ENCODE measurements at places on chromosomes 4 and X.

GRCh38 chr4:158857951-158858350 lies 89.1 kb downstream of the FNIP2 start:
- no peak for DNase-seq

- no peak for DNase-seq
Observed at GRCh38 chr4:87527431-87528220, 1.6 kb downstream of the SPARCL1 start.

DNA sequence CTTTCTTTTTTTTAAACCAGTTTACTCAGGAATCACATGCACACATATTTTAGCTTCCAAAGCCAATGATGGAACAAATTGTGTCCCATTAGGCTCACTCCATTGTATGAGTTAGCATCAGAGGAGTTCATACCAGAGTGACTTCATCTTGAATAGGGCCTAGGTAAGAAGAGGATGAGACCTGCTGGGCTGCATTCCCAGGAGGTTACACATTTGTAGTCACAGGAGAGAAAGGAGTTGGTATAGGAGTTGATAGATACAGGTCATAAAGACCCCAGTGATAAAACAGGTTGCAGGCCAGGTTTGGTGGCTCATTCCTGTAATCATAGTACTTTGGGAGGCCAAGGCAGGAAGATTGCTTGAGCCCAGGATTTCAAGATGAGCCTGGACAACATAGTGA lies 9.3 kb downstream of the PDGFRA start:
- DNase-seq, result no peak

DNA sequence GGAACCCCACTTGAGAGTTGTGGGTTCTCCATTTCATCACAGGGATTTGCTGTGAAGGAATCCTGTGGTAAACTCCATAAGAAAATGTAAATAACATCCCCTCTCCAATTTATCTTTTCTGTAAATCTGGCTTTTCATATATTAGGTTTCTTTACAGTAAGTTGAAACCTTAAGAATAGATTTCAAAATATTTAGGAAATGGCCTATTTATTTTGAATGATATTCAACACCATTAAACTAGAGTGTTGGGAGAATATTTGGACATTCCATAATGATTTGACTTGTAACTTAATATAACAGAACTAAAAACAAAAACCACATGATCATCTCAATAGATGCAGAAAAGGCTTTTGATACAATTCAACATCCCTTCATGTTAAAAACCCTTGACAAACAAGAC lies 197.3 kb upstream of the PGRMC2 start:
- DNase-seq, result no peak

DNA sequence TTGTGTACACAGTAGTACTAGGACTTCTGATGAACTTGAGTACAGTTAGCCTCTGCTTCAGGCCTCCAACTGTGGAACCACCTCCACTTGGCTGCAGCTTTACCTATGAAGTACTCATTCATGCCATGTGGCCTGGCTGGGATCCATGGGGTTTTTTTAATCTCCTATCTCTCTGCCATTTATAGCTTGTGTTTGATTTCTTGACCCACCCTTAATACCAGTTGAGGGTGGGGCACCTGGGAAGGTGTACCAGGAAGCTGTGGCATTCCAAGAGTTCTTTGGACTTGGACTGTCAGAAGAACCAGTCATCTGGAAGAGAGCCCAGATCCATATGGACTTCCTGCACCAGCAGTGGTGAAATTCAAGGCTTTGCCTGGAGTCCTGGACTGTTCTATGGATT lies 230.1 kb downstream of the SHROOM3 start:
- DNase-seq, result no peak

DNA sequence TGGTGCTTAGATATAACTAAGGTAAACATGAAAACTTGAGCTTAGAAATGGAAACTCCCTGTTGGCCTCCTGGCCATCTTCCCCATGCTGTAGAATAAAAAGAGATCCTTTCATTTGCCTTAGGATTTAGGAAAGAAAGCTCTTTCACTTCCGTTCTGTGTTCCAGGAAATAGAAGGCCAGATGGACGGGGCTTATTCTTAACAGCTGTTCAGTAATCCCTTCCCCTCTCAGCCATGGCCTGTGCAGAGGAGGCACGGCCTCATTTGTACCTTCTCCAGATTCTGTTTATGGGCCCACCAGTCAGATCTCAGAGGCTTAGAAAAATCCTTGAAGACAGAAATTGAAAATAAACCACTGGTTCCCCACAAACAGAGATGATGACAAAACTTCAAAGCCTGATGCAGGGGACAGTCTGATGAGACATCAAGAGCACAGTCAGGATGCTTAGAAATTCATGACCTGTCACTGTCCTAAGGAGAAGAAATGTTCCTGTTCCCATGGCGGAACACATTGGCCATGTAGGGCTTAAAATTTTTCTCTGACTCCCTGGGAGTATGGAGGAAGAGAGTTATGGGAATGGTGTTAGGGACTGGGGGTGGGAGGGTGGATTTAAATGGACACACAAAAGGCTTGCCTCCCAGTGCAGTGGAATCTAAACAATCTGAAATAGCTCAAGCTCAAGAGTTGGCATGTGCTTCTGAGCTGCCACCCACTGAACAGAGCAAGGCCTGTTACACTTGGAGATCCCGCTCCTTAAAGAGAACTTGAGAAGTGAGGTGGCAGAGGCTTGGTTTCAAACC lies 188.8 kb downstream of the SOWAHB start:
- DNase-seq, result no peak

DNA sequence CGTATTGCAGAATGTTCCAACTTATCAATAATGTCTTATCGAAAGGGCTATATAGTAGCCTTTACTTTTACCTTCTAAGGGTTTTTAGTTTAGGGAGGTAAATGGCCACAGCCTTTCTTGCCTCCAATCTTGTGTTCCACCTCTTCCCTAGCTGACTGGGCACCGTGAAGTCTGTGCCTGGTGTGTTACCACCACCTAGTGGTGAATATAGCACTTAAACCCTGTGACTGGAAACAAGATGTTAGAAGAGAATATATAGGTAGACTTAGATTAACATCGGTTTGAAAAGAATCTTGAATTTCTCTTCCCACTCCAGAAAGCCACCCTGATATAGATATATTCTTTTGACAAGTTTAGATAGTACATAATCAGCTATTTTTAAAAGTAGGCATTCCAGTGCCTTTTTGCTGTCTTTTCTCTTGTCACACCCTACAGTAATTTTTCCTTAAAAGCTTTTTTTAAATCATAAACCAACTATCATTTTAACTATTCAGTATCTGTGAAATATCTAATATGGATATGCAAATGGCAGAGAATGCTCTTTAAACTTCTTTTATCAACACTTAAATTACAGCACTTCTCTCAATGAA lies 27.8 kb upstream of the ADH7 start:
- DNase-seq, result no peak

DNA sequence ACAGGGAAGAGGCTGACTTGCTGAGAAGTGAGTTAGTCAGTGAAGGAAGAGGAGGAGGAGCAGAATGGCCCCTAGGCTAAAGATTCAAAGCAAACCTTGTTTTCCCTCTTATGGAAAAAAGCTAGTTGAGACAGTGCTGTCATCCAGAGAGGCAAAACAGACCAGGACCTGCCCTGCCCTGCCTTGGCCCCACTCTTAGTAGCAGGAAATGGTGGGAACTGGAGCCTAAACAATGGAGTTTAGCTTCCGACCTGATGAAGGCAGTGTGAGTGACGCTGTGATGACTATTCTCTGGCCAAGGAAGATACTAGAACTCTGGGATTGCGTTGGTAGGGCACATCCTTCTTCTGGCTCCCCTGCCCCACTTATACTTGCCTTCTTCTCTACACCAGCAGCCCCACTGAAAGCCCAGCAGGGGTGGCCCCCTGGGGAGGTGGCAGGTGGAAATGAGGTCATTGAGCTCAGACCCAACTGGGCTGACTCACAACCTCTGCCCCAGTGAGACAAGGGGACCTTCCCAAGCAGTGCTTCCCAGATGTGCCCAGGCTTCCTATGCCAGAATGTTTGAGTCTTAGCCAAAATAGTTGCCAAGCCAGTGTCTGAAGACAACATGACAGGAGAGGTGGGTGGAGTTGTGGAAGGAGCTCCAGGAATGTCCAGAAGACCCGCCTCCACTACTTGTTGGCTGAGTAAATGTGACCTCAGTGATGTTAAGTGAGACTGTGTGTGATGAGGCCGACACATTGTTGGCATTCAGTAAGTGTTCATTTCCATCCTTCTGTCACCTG lies 38.8 kb downstream of the MSN start:
- DNase-seq, result no peak

DNA sequence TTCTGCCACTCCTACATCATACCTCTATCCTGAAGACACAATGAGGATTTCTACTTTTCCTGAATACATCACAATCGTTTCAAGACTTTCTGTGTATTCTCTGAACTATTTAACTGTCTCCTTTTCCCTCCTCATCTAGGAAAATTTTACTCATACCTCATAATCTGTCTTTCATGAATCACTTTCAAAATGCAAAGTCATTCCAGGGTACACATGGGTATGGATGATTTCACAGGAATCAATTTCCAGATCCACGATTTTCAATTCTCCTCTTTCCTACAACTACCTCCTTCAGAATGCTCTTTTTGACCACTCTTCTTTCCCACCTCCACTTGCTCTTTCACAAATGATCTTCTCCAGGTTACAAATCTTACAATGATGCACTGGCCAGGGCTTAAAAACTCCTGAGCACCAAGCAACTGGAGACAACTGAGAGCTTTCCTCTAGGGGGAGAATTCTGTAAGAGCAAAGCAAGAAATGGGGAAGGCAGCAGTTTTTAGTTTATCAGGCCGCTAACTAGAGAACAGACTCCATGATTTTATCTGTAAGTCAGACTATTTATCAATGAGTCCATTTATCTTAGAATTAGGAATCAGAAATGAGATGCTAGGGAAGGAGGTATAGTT lies 116.4 kb downstream of the PPP3CA start:
- no peak for DNase-seq

GRCh38 chr4:150316332-150317205 lies 238.3 kb downstream of the DCLK2 start:
- no peak for DNase-seq
